ENCODE measurements at places on chromosomes 13 and 19.

DNA sequence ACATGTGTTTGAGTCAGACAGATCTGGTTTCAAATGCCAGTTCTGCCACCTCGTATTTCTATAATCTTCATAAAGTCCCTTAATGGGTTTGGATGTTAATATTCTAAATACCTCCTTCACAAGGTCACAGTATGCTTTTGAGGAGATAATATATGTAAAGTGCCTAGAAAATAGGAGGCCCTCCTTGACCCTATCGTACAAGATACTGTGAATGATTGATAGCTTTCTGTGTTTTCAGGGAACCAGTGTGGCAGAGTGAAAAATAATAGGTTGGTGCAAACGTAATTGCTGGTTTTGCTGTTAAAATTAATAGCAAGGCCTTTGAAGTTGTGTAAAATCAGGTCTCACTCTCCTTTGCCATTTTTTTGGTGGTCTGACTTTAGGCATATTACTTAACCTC is 77.5 kb upstream of the SCEL start:
- no peak for DNase-seq

- peak; percentile 18 for DNase-seq
Observed at GRCh38 chr13:62387647-62388046, 972.0 kb upstream of the PCDH20 start.

DNA sequence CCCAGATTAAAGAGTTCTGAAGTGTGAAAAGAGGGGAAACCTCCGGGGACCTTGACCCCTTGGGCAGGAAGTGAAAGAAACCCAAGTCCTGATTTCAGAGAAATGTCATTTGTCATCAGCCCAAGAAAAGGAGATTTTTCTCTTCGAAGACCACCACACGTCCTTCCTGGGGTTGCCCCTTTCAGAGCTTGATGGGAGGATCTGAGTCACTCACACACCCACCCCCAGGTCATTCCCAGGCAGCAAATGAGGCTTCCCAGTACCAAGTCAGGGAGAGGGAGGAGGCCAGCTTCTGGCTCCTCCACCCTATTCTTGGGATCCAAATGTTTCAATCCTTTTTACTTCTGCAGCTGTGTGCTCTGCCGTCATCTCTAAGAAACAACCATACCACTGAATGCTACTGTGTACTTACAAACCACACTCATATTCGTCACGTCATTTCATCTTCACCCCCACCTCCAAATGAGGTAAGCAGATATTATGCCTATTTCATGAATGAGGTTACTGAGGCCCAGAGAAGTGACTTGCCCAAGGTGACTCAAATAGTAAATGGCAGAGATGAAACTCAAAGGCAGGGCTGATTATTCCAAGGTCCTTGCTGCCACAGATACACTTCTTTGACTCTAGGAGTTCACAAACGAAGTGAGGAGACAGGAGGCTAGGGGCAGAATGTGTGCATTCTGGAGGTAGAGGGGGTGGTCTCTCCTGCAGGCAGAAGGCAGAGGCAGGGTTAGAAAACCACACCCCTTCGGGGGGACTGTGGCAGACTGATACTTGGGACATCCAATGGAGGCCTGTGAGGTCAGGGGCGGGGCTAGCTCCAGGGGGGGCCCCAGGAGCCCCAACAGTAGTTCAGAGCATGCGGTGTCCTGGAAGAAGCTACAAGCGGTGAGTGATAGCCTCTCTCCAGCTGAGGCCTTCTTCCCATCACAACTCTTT is 5.0 kb upstream of the KMT2B start:
- DNase-seq: no peak

DNA sequence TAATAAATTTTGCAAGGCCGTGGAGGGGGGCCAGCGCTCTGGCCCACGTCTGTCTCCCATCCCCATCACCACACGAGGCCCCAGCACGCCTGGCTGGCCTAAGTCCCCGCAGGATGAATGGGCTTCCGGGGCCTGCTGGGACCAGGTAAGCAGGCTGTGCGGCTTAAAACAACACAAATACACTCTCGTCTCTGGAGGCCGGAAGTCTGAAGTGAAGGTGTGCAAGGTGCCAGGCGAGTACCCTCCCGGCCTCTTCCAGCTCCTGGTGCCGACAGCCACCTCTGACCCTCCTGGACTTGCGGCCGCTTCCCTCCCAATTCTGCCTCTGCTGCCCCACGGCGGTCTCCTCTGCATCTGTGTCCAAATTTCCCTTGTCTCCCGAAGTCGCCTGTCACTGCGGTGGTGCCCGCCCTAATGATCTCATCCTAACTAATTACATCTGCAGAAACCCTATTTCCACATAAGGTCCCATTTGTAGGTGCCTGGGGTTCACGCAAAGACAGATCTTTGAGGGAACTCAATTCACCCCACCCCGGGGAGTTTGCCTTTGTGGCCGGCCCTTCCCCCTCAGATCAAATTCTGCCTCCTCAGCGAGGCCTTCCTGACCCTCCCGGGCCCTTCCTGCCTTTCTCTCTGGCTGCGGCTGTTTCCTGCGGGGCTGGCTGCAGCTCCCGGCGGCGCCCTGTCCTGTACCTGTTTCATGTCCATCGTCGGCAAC is 8.1 kb upstream of the PTBP1 start:
- DNase-seq: no peak

DNA sequence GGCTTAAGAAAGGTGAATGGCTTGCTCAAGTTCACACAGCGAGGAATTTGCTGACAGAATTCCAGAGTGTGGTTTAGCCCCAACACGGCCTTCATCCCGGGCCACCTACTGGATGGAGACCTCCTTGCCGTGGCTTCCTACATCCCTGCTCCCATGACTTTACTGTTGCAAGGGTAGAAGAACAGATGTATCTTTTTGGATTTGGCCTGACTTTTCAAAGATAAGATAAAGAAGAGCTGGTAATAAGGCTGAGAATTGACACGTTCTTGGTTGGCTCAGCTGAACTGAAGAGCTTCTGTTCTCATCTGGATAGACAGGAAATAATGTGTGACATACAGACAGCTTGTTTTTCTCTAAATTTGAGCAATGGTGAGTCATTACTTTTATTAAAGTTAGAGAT is 113.1 kb downstream of the KLF5 start:
- peak; percentile 30 for DNase-seq

GRCh38 chr19:33773704-33774624 is 22.7 kb upstream of the KCTD15 start:
- DNase-seq: no peak

DNA sequence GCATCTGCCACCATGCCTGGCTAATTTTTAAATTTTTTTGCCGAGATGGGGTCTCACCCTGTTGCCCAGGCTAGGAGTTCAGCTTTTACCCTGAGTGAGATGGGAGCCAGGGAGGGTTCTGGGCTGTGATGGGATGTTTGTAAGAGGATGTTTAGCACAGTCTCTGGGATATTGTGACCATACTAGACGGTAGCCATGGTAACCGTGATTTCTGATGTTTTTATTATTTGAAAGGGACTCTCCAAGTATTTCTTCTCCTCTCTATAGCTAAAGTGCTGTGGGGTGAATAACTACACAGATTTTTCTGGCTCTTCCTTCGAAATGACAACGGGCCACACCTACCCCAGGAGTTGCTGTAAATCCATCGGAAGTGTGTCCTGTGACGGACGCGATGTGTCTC is 10.4 kb downstream of the TSPAN16 start:
- DNase-seq: no peak

DNA sequence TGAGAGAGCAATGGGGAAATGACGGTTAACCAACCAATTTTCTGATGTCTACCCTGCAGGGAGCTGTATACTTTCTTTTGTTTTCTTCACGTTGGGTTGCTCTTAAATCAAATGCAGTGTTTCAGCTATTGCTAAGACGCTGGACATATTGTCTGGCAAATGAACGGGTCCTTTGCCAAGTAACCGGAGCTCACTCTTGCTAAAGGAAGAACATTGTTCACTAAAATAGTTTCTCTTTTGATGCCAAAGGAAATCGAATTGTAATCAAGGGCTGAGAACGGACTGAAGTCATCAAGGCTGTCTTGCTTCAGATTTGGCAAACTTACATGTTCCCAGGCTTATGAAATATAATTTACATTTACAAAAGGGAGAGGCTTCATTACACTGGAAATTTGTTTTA is 142.3 kb upstream of the ARGLU1 start:
- peak; percentile 51 for DNase-seq

- peak; percentile 65 for DNase-seq
Observed at GRCh38 chr19:1651568-1652291, 685 bp downstream of the TCF3 start.

- DNase-seq: no peak
Observed at GRCh38 chr13:71300602-71301001, 566.4 kb downstream of the DACH1 start.

DNA sequence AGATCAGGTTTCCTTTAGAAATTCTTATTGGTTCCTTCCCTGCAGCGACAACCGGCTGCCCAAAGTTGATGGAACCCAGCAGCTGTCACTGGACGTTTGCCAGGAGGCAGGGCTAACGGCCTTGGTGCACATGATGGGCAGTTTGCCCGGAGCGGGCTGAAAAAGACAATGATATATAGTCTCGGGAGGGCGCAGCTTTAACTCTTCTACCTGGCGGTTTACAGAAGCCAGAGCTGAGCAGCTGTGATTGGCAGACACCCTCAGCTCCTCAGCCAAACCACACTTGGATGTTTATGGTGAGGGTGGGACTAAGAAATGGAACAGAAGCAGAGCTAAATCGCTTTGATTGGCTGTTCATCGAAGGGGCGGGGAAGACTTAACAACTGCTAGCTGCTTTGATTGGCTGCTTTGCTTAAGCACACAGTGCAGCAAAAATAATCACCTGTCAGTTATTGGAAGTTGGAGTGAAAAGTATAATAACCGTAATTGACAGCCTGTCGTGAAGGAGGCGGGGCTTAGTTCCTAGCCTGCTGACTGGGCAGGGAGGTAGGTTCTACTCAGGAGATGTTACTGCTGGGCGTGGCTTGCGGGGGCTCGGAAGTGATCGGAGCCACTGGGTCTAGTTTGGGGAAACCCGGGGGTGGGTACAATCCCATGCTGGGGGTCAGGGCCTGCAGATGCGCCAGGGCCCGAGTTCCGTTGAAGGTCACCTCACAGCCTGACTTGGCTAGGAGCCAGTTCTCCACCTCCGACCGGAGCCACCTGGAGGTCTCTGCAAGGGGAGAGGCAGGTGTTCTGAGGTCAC is 7.5 kb downstream of the EMP3 start:
- DNase-seq: peak; percentile 96

DNA sequence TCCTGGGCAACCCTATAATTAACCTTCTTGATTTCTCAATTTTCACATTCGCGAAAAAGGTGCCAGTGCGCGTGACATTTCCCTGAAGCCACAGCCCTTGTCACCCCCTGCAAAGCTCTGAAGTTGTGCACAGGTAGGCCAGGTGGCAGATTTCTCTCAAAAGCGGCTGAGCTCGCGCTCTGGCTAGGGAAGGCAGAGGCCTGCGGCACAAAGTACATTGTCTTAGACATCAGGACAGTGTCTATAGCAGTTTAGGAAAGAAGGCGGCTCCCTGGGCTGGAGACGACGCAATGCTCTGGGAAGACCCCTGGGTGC is 42.9 kb upstream of the ZNF14 start:
- no peak for DNase-seq

DNA sequence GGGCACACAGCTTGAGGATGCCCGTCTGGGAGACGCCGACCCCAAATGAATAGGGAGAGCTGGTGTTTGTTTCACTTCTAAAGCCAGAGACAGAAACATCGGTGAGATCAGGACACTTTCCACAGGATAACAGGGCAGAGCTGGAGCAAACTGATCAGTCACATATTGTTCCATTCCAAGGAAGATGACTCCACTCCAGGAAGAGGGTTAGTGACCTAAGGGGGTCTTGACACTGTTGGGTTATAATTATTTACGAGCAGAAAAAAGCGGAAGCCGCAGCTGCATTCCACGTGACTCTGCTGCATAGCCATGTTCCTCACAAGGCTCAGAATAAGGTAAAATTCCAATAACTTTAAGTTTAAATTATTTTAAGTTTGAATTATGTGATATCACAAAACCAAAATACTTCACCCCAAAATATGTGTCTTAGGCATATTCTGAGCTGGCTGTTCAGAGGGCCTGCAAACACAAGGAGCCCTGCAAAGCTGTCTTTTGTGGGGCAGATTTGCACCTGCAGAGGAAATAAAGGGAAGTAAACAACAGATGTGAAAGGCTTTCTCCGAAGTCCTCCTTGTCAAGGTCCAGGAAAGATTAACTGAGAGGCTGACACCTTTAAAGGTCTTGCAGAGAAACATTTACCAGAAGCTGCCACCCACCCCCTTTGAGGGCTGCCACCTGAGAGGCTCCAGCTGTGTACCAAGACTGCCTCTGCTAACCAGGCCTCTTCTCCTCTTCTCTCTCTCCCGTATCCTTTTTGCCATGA is 819.2 kb downstream of the UQCRFS1 start:
- DNase-seq: no peak

DNA sequence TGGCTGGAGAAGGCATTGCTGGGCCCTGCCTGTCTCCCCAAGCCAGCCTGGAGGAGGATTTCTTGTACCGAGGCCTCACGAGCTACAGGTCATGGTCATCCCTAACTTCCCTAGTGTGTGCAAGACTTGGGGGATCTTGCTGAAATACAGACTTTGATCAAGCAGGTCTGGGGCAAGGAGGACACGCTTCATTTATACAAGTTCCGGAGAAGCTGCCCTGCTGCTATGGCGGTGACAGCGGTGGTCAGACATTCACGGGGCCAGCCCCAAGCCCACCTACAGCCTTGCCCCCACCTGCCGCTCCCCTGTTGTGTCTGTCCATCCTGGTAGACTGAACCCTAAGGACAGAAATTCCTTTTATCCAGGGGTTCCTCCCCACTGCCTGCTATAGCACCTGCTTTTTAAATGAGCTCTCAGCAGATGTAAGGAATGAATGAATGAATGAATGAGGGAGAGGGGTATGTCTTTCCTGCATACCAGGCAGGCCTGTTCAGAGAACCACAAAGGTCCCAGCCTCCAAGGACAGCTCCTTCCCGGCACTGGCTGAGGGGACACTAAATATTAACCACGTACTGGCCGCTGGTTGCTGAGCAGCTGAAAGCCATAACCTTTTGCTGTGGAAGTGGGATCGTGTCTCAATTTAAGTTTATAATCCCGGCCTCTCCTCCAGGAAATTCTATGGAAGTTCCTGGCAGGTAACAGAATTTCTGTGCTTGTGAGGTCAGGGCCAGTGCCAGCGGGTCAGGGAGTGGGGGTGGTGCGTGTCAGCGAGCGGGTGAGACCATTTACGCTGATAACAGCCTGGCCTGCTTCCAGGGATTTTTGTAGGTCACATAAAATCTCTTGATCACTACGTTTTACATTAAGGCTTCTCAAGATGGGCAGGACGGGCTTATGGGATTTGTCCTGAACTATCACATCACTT is 27.1 kb downstream of the TSSK6 start:
- DNase-seq: no peak

- DNase-seq: peak; percentile 55
Observed at GRCh38 chr13:26220575-26220974, 1.5 kb downstream of the RNF6 start.

Data from astrocyte of the hippocampus (primary cell).